ENCODE measurements at places on chromosomes 11 and 22.

DNA sequence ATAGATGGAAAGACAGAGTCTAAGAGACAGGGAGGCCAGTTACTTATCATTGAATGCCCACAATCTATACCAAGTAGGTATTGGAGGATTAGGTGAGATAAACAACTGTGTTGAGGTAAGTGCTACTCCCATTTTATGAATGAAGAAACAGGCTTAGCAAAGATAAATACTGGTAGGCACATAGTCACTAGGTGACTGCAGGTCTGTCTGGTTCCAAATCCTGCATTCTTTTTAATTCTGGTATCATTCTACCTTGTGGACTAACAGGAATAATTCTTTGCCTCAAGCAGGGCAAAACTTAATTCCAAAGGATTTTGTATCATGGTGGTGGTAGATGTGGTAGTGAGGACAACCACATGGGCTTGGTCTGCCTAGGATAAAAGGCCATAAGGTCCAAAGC is 28.4 kb downstream of the RNF169 start:
- no peak for DNase-seq

- no peak for DNase-seq
These were observed 40.3 kb downstream of the ARHGAP42 start for GRCh38 chr11:100727410-100727809.

DNA sequence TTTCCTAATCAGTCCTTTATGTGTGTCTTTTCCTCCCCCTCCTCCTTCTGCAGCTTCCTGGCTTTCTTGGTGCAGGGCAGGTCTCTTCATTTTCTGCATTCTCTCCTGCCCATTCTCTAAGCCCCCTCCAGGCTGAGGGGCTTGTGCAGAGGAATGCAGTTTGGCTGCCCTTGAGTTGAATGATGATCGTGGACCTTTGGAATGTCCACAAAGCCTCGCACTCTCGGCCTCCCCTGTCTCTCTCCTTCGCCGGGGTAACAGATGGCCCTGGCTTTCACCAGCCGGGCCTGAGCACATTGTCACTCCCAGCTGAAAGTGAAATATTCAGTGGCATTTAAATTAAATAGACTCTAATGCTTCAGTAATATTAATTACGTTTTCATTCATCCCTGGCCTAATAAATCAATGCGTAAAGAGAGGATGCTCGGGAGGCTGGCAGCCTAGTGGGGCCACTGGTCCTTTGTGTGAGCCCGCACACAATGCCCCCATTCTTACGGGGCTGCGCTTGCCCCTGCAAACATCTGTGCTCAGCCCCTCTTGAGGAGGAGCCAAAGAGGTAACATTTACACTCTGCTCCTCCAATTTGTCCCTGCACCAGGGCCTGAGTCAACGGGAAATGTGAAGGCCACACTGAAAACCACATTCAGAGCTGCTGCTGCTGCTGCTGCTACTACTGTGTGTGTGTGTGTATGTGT is 64.9 kb upstream of the PAX6 start:
- DNase-seq, result no peak

DNA sequence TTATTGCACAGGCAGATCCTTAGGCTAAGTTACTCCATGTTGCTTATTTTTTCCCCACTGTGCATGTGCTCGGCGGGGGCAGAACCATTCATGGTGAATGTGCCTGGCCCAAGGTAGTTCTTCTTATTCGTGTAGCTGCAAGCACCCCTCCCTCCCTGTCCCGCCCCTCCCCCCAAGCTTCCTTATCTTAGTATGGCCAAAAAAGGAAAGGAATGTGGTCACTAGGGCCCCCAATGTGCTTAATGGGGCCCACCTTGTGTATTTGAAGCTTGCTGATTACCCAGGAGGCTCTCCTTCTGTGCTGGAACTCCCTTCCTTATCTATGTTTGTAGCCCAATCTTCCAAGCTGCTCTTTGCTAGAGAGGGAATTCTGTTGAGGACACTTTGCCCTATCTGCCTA is 1259.7 kb upstream of the RAG2 start:
- DNase-seq, result no peak

DNA sequence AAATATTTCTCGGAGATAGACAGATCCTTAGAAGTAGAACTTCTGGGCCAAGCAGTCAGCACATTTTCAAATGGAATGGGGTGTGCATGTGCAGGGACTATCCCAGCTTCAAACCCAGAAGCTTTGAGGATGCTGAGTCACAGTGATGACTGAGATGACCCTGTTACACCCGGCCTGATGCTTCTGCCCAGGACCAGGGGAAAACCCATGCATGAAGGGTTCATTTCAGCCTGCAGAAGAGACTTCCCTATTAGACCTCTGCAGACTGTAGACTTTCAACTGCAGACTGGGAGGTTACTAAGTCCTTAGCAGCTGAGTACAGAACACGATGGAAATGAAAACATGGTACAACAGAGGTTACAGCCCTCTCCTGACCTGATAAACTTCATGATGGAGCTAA is 3.6 kb upstream of the OR2AT4 start:
- DNase-seq, result no peak

- no peak for DNase-seq
These were observed 37.7 kb downstream of the OR5P2 start for GRCh38 chr11:7759010-7759409.

DNA sequence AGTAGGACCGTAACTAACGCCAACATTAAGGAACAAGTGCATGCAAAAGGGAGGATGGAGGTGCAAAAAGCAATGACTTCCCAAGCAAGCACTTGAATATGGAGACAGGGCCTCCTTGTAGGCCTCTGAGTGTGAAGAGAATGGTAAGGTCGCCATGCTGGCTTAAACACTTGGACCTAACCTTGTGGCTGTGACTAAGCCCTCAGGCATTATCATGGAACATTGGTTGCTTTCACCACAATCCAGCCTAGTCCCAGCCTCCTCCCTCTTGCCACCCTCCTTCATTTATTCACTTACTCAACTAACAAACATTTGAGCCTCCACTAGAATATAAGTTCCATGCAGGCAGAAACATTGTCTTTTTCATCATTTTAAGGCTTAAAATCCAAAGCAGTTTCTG is 11.9 kb upstream of the SYTL2 start:
- no peak for DNase-seq

DNA sequence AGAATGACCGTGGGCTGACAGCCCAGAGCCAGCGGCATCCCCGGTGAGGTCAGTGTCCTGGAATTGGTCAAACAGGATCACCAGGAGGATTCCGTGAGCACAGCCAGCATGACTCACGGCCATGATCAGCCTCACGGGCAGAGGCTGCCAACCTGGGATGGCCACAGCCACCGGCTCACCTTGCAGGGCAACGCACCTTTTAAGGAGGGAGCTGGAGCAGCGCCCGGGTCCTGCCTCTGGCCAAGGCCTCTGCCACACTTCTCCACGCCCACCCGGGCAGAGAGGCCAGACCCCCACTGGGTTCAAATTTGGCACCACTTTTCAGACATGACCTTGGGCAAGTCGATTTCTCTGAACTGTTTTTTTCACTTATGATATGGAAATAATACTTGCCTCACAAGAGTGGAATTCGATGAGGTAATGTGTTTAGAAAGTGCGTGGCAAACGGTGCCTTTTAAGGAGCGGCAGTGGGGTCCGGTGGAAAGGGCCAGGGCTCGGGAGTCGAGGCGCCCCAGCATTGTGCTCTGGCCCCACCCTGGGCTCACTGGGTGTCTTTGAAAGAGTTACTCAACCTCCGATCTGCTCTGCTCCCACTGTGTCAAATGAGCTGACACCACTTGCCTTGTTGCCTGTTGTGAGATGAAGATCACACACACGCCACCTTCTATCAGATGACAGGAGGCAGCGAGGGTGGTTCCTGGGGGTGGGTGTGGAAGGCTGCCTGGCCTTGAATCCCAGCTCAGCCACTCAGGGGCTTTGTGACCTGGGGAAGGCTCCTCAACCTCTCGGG is 16.0 kb downstream of the TXN2 start:
- no peak for DNase-seq

DNA sequence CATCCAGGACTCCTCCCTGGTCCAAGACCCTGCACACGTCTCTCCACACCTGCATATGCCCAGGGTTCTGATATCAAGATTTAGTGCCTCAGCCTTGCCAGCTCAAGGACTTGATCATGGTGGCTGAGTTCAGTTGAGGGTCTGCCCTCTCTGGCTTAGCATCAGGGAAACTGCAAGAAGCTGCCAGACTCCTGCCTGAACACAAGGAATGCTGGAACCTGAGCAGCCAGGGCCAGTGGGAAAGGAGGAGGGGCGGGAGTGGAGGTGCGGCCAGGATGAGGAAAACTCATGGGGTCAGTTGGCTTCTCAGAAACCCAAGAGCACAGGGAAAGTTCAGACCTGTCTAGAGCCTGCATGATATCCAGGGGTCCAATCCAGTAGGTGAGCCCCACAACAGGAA is 546.1 kb downstream of the BUD13 start:
- DNase-seq, result no peak

DNA sequence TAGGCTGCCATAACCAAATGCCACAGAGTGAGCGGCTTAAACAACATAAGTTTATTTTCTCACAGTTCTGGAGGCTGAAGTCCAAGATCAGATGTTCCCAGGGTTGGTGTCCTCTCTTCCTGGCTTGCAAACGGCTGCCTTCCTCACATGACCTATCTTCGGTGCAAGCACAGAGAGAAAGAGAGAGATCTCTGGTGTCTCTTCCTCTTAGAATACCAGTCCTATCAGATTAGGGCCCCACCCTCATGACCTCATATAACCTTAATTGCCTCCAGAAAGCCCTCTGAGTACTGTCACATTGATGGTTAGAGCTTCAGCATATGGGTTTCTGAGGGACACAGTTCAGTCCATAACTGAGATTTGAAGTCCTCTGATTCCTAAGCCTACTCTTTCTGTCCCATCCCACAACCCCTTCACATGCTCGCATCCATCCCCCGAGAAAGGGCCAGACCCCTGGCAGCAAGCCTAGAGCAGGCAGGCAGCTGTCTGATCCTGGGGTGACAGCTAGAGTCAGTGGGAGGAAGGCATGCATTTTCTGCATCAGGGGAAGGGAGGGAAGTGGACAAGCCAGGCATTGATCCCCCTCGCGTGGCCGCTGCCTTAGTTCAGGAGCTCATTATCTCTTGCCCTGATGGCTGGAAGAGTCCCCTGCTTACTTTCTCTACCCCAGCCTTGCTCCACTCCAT is 114.1 kb downstream of the FAR1 start:
- no peak for DNase-seq

DNA sequence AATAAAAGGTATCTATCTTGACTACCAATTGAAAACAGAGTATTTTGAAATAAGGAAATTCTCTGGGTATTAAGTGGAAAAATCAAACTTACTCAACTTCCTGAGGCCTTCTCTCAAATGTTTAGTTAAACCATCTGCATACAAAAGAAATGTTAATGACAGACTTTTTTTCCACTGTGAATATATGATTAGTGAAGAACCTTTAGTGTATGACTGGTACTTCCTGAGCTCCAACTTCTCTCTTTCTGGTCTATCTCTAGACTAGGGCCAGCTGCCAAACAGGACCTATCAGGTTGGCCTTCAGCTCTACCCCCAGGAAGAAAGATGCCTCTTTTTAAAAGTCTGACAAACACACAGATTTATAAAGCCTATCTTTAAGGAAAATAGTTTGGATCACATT is 68.8 kb upstream of the SCUBE2 start:
- DNase-seq, result no peak

All from stimulated activated CD8-positive, alpha-beta memory T cell treated with anti-CD3 and anti-CD28 coated beads, Interleukin-4, amount 100 ng/mL, for 1 hour (primary cell).